ENCODE measurements at places on chromosomes 16 and 17.

- no peak for DNase-seq
Observed at GRCh38 chr16:4976079-4976478, 17.9 kb downstream of the SEC14L5 start.

DNA sequence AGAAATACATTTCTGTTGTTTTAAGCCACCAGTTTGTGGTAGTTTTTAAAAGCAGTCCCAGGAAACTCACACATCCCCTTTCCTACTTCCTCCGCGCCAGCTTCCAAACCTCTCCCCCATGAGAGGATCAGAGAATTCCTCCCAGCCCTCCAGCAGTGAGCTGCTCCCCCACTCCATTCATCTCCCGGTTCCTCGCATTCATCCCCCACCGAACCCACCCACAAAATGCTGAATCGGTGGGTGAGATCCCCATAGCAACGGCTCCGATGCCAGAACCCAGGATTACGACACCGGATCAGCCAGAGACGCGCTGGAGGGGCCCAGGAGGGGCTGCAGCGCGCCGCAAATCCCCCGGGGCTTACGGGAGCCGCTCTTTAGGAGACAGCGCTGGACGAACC lies 251.4 kb upstream of the RPL38 start:
- no peak for DNase-seq

- no peak for DNase-seq
Observed at GRCh38 chr16:48788475-48788874, 178.5 kb upstream of the N4BP1 start.

GRCh38 chr16:87951552-87952538 lies 611 bp downstream of the BANP start:
- DNase-seq: no peak

DNA sequence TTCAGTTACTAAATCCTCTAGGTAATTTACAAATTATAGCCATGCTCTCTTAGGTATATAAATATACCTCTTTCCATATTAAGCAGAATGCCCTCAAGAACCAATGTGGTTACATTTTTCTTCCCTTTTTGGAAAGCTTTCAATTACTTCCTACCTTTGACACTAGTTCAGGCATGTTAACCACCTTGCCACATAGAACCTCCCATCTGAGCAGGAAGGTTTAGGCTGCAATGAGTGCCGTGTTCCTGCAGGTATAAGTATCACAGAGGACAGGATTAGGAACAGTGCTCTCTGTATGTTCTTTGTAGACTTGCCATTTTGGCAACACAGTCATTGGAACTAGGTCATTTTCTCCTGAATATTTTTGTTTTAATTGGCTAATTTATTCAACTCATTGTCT lies 20.1 kb downstream of the KRT25 start:
- DNase-seq: no peak

GRCh38 chr17:73548620-73549311 lies 95.5 kb downstream of the SDK2 start:
- no peak for DNase-seq
